Panc1 (cell line): ENCODE measurements at places on chromosomes 12 and 14.

- no peak overlapping the region for H3K27ac ChIP-seq
- H3K27me3 ChIP-seq, result no peaks in the 10 kb centered on the region
- H3K4me1 ChIP-seq, result no peaks in the 10 kb centered on the region
- no peaks in the 10 kb centered on the region for H3K36me3 ChIP-seq
Measured at GRCh38 chr12:23098110-23098509, 473.1 kb downstream of the ETNK1 start.

GRCh38 chr14:37376944-37377609 is 179.3 kb downstream of the MIPOL1 start:
- no peaks in the 10 kb centered on the region for H3K27me3 ChIP-seq
- no peak overlapping the region for H3K4me3 ChIP-seq
- no peak overlapping the region for H3K27ac ChIP-seq
- no peak for DNase-seq
- H3K4me1 ChIP-seq, result no peaks in the 10 kb centered on the region

GRCh38 chr14:30680036-30680435 is 57.9 kb downstream of the SCFD1 start:
- no peaks in the 10 kb centered on the region for H3K4me1 ChIP-seq
- no peaks in the 10 kb centered on the region for H3K27me3 ChIP-seq
- no peak overlapping the region for H3K4me3 ChIP-seq
- no peak for DNase-seq

- no peaks in the 10 kb centered on the region for H3K4me1 ChIP-seq
- no peak overlapping the region for H3K27ac ChIP-seq
- peaks cover 4% of the 10 kb centered on the region; the same call in 1 of the 2 replicates for H3K36me3 ChIP-seq
- H3K4me3 ChIP-seq, result no peak overlapping the region
- no peak for DNase-seq
Measured at GRCh38 chr12:21509768-21510167, 8.2 kb downstream of the GOLT1B start.

- no peaks in the 10 kb centered on the region for H3K27me3 ChIP-seq
- no peak for DNase-seq
- H3K4me3 ChIP-seq, result no peak overlapping the region
- no peaks in the 10 kb centered on the region for H3K4me1 ChIP-seq
- H3K27ac ChIP-seq, result no peak overlapping the region
Measured at GRCh38 chr12:90978117-90978770, 23.3 kb upstream of the CCER1 start.

GRCh38 chr12:9977916-9978315 is 6.7 kb downstream of the CLEC12A start:
- no peak for DNase-seq
- no peaks in the 10 kb centered on the region for H3K4me1 ChIP-seq
- H3K36me3 ChIP-seq, result no peaks in the 10 kb centered on the region
- no peaks in the 10 kb centered on the region for H3K27me3 ChIP-seq
- H3K27ac ChIP-seq, result no peak overlapping the region
- no peak overlapping the region for H3K4me3 ChIP-seq

- H3K4me3 ChIP-seq, result no peak overlapping the region
- DNase-seq, result no peak
- no peaks in the 10 kb centered on the region for H3K36me3 ChIP-seq
Measured at GRCh38 chr12:101967506-101967905, 90.1 kb downstream of the DRAM1 start.

- DNase-seq, result no peak
- no peak overlapping the region for H3K4me3 ChIP-seq
- H3K27ac ChIP-seq, result no peak overlapping the region
- no peaks in the 10 kb centered on the region for H3K27me3 ChIP-seq
Measured at GRCh38 chr14:81211844-81212243, 8.9 kb downstream of the GTF2A1 start.

DNA sequence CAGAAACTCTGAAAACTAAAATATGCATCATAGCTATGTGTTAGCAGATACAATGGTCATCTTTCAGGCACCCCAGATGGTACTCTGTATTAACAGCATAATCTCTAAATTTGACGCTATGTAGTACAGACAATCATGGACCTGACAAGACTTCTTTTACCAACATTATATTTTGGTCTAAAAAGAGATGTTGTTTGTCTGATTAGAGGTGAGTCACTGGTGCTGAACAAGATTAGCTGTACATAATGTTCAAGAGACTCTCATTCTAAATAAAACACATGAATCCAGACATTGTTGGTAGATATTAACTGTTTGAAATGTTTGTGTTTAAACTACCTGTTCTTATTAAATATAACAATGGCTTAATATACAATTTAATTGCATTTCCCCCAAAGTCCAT is 146.4 kb upstream of the LMNTD1 start:
- no peak for DNase-seq
- no peak overlapping the region for H3K27ac ChIP-seq

- no peaks in the 10 kb centered on the region for H3K4me1 ChIP-seq
- H3K27me3 ChIP-seq, result no peaks in the 10 kb centered on the region
- DNase-seq, result no peak
- no peak overlapping the region for H3K4me3 ChIP-seq
- H3K36me3 ChIP-seq, result no peaks in the 10 kb centered on the region
Measured at GRCh38 chr12:62372825-62373224, 93.8 kb upstream of the MON2 start.

DNA sequence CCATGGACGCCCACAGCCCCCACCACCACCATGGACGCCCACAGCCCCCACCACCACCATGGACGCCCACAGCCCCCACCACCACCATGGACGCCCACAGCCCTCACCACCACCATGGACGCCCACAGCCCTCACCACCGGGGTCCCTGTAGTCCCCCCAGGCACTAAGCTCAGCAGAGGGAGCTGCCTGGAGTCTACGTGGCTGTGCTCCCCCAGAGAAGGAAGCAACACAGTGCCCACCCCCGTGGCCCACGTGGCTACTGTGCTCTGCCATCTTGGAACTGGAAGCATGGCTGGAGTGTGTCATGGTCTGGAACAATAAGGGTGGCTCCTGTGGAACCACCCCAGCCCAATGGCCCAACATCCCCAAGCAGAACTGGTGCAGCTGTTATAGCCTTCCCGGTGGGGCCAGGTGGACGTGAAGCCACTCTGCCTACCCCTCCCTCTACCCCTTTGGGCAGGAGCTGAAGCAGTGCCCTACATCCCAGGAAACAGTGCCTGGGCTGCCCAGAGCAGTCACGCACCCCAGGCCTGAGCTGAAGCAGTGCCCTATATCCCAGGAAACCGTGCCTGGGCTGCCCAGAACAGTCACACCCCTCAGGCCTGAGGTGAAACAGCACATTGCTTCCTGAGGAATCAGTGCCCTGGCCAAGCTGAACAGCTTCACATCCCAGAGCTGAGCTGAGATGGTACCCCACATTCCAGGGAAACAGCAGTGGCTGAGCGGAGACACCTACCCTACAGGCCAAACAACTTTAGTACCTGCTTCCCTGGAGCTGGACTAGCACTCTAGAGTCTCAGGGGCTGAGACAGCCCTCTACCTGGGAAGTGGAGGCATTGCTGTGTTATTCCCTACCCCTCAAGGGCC is 9.0 kb upstream of the SFSWAP start:
- no peak overlapping the region for H3K27ac ChIP-seq
- H3K36me3 ChIP-seq, result no peaks in the 10 kb centered on the region
- no peak overlapping the region for H3K4me3 ChIP-seq
- H3K27me3 ChIP-seq, result no peaks in the 10 kb centered on the region

DNA sequence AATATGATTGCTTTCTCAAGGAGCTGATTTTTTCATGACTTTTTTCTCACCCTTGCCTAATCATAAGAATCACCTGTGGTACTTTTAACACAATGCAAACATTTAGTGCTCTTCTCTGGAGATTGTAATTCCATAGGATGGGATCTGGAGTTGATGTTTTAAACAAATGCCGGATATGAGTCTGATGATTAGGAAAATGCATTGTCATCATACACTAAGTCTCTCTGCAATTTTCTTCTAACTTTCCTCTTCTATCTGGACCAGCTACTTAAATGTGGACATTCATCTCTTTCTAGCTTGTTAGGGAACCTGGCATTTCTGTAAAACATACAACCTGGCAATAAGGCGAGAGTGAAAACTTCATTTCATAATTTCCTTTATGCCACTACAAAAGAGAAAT is 23.5 kb downstream of the PMCH start:
- no peaks in the 10 kb centered on the region for H3K4me1 ChIP-seq
- H3K4me3 ChIP-seq, result no peak overlapping the region
- no peak for DNase-seq

DNA sequence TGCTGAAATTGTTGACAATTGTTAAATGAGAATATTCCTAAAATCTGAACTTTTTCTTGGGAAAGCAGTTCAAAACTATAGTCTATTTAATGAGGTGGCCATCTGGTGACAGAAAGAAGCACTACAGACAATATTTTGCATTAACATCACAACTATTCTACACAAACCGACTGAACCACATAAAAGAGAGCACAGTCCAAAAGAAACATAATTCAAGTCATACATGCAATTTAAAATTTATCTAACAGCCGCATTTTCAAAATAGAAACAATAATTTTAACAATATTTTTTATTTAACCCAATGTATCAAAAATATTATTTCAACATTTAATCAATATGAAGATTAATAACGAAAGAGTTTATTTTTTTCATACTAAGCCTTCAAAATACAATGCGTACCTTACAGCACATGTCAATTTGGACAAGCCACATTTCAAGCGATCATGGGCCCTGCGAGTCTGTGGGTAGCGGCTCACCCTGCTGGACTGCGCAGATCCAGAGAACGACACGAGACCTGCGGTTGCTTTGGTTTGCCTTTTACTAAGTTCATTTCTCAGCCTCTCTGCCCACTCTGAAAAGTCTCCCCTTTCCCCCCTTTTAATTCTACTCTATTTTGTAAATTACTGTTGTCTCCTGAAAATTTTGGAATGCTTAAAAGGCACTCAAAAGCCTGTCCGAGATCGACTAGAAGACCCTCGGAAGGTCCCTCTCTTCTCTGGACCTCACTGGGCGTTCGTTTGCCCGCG is 947 bp upstream of the LRRC9 start:
- no peaks in the 10 kb centered on the region for H3K4me1 ChIP-seq
- H3K36me3 ChIP-seq, result no peaks in the 10 kb centered on the region
- H3K4me3 ChIP-seq, result peak overlapping the region; percentile 35

DNA sequence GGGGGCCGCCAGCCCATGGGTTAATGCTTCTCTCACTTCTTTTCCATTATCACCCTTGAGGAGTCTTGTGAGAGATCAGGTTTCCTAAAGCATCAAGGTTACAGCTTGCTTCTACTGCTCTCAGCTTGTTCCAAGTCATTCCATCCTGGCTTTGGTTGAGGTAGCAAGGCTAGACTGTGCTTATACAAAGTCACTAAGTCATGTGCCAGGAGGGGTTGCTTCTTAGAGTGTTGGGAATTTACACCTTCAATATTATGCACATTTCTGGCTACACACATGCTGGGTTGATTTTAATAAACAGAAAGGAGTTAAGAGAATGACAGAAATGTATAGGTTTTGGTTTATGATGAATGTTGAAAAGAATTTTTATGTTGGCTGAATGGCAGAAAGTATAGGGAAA is 21.8 kb downstream of the IFT43 start:
- no peak for DNase-seq
- H3K4me3 ChIP-seq, result no peak overlapping the region
- H3K4me1 ChIP-seq, result no peaks in the 10 kb centered on the region
- H3K36me3 ChIP-seq, result peaks cover 2% of the 10 kb centered on the region; the same call in 1 of the 2 replicates
- H3K27ac ChIP-seq, result no peak overlapping the region
- no peaks in the 10 kb centered on the region for H3K27me3 ChIP-seq

GRCh38 chr14:106269029-106269428 is 742.6 kb downstream of the TMEM121 start:
- H3K36me3 ChIP-seq, result no peaks in the 10 kb centered on the region
- no peak overlapping the region for H3K27ac ChIP-seq
- H3K4me1 ChIP-seq, result no peaks in the 10 kb centered on the region
- DNase-seq, result no peak
- peaks cover 35% of the 10 kb centered on the region for H3K27me3 ChIP-seq
- H3K4me3 ChIP-seq, result no peak overlapping the region

DNA sequence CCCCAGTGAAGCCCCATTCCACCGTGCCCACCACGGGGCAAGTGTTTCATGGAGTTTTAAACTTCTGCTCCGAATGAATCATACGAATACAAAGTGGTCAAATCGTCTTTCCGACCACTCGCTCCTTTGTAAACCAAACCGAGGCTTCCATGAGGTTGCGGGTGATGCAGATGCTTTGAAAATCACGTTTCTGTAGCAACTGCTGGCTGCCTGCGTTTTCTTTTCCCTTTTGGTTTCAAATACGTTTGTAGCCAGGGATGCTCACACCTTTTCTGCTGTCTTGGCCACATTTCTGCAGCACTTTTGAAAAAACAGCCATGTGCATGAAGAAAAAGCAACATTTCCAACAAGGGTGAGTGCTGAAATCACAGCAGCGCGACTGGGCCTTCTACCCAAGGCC is 33.7 kb downstream of the RFLNA start:
- 0 out of 2 replicates have a peak, but pooled peaks cover 3% of the 10 kb centered on the region for H3K4me1 ChIP-seq
- no peaks in the 10 kb centered on the region for H3K27me3 ChIP-seq
- H3K4me3 ChIP-seq, result no peak overlapping the region
- DNase-seq, result no peak

DNA sequence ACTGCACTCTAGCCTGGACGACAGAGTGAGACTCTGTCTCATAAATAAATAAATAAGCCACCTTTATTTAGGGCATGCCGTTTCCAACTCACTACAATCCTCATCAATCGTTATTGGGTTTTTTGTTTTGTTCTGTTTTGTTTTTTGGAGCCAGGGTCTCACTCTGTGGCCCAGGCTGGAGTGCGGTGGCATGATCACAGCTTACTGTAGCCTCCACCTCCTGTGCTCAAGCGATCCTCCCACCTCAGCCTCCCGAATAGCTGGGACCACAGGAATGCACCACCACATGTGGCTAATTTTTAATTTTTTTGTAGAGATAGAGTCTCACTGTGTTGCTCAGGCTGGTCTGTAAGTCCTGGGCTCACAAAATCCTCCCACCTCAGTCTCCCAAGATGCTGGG is 3.6 kb upstream of the ANAPC5 start:
- no peaks in the 10 kb centered on the region for H3K27me3 ChIP-seq
- no peak overlapping the region for H3K4me3 ChIP-seq
- H3K4me1 ChIP-seq, result no peaks in the 10 kb centered on the region
- H3K27ac ChIP-seq, result no peak overlapping the region
- H3K36me3 ChIP-seq, result no peaks in the 10 kb centered on the region; the same call in 1 of the 2 replicates

DNA sequence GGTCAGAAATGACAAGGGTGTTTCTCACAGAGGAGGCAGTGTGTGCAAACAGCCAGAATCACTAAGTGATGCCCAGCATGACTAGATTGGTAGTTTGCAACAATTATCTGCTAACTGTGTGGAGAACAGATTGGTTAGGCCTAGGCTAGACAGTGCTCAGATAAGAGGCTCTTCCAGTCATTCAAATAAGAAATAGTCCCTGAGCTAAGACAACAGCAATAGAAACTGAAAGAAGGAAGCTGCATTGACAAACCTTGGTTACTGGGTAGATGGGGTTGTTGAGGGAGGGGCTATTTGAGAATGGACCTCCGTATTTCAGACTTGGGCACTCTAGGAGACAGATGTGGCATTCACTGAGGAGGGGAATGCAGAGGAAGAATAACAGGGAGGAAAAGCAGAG is 255.0 kb upstream of the NPAS3 start:
- no peak for DNase-seq
- no peak overlapping the region for H3K27ac ChIP-seq
- no peak overlapping the region for H3K4me3 ChIP-seq
